ENCODE measurements at places on chromosomes 6 and 20.

DNA sequence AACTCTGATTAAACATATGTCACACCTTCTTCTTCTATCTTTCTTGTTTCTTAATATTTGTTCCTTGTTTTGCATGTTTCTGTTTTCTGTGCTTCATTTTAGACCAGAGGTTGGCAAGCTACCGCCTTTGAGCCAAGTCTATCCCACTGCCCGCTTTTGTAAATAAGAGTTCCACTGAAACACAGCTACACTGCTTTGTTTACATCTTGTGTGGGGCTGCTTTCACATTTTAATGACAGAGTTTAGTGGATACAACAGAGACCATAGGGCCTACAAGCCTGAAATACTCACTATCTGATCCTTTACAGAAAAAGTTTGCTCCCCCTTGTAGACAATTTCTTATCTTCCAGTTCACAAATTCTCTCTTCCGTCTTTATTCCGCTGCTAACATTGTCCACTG, 109.4 kb upstream of the SPACA1 start:
- no peak for DNase-seq
- no peak overlapping the region for H3K27ac ChIP-seq
- H3K4me1 ChIP-seq, result no peaks in the 10 kb centered on the region
- no peaks in the 10 kb centered on the region for H3K27me3 ChIP-seq

DNA sequence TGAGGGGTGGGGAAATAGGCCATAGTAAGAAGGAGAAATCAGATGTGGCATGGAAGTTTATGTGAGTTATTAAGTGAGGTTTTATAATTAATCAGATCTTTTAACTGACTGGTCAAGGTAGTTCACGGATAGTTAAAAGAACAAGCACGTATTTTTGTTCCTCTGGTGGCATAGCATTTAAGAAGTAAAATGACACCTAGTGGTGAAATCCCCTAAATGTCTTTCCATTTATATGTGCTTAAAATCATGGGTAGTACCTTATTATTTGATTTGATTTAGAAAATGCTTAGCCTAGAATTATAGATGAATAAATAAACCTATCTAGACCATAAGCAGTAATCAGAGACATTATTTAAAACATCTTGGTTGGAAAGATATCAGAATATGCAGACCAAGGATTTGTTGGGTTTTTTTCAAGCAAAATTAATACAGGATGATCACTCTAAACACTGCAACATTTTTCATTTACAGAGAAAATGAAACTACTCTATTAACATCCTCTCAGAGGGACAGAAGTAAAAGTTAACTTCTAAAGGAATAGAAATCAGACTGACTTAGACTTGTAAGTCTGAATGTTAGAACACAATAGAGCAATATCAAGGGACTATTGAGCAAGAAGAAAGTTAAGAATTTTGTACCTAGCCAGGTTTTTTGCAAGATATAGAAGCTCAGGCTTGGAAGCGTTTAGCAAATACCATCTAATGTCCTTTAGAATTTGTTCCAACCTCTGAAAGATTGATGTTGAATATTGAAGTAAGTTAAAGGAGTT, 81.1 kb downstream of the STXBP5 start:
- no peak overlapping the region for H3K4me3 ChIP-seq
- peak; percentile 59 for DNase-seq
- H3K27me3 ChIP-seq, result no peaks in the 10 kb centered on the region
- H3K4me1 ChIP-seq, result no peaks in the 10 kb centered on the region
- H3K36me3 ChIP-seq, result no peaks in the 10 kb centered on the region

DNA sequence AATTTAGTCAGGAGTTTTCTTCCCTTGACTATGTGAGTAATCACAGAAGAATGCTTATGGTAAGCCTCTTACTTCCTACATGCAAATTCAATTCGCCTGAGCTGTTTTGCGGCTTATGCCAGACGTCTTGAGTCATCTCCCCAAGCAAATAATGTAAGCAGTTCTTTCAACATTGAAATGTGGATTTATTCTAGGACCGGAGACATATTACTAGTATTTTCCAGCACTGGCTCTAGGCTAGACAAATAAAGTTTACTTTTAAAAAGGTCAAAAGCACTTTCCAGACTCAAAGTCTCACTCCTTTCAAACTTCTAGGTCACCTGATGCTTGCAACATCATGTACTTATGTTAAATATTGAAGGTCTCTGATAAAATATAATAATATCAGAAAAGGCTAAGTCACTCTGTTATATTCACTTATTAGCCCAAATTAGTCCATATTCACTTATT, 38.1 kb upstream of the NOX3 start:
- no peak overlapping the region for H3K4me3 ChIP-seq
- H3K27ac ChIP-seq, result no peak overlapping the region
- no peaks in the 10 kb centered on the region for H3K36me3 ChIP-seq
- peak; percentile 91 for DNase-seq

DNA sequence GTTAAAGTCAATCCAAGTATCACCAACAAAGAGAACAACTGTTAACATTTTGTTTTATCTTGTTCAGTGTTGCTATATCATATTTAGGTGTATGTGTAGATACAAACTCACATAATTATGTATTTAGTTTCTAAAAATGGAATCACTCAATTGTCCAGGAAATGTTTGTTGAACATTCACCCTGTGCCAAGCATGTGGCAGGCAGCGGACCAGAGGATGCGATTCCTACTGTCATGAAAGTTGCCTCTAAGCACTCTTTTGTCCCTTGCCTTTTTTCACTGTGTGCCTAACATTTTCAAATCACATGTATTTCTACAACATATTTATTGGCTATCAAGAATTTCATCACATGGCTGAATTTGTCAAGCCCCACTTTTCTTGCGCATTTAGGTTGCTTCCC, 16.9 kb upstream of the TGM2 start:
- H3K27me3 ChIP-seq, result no peaks in the 10 kb centered on the region
- no peaks in the 10 kb centered on the region for H3K4me1 ChIP-seq
- no peaks in the 10 kb centered on the region for H3K36me3 ChIP-seq

DNA sequence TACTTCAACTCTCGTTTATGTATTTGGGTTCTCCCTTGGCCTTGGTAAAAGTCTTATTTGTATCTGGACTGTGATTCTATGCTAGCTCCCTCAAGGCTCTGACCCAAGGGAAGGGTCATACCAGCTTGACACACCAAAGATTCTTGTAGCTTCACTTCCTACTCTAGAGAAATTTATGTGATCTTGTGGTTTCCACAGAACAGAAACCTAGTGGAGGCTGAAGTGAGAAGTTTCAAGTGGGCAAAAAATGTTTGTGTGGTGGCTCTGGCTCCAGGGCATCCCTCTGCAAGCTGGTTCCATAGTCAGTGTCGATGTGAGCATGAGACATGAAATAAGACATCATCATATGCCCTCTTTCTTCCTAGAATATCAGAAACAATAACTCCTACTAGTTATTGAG, 48.1 kb upstream of the TNFRSF21 start:
- no peaks in the 10 kb centered on the region for H3K36me3 ChIP-seq
- H3K4me1 ChIP-seq, result no peaks in the 10 kb centered on the region
- H3K4me3 ChIP-seq, result no peak overlapping the region
- no peaks in the 10 kb centered on the region for H3K27me3 ChIP-seq

GRCh38 chr20:829551-829950, 4.0 kb upstream of the FAM110A start:
- peaks cover 2% of the 10 kb centered on the region for H3K4me1 ChIP-seq
- H3K36me3 ChIP-seq, result no peaks in the 10 kb centered on the region
- H3K4me3 ChIP-seq, result no peak overlapping the region

DNA sequence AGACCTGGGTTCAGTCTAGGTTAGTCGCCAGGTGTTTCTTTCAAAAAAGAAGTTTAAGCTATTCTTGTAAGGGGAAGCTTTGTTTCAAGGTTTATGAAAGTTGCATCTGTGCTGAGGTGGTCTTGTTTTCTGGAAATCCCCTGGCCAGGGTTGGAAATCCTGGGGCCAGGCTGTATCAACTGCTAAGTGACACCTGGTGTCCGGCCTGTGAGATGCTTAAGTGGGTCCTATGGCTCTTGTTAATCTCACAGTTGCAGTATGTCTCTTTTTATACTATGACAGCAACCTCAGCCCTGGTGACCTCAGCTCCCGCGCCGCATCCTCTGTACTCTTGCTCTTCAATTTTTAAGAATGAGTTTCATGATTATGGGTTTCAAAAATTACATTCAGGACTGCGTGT, 72.0 kb downstream of the CHMP4B start:
- H3K4me3 ChIP-seq, result no peak overlapping the region
- no peaks in the 10 kb centered on the region for H3K4me1 ChIP-seq
- no peaks in the 10 kb centered on the region for H3K27me3 ChIP-seq
- DNase-seq, result no peak

DNA sequence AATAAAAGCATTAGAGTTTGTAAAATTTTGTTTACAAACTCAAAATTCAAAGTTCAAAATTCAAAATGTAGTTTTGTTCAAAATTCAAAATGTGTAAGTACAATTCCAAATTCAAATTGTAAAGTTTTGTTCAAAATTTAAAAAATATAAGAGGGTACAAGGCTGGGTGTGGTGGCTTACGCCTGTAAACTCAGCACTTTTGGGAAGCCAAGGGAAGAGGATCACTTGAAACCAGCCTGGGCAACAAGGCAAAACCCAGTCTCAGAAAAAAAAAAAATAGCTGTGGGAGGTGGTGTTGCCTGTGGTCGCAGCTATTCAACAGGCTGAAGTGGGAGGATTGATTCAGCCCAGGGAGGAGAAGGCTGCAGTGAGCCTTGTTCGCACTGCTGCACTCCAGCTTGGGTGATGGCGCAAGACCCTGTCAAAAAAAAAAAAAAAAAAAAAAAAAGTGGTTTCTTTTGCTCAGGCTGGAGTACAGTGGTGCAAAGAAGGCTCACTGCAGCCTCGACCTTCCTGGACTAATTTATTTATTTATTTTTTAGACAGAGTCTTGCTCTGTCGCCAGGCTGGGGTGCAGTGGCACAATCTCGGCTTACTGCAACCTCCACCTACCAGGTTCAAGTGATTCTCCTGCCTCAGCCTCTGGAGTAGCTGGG, 5.4 kb upstream of the ZBTB12 start:
- no peaks in the 10 kb centered on the region for H3K4me1 ChIP-seq
- DNase-seq, result no peak
- H3K27me3 ChIP-seq, result no peaks in the 10 kb centered on the region
- H3K36me3 ChIP-seq, result no peaks in the 10 kb centered on the region
- H3K4me3 ChIP-seq, result no peak overlapping the region
- no peak overlapping the region for H3K27ac ChIP-seq

GRCh38 chr6:167552961-167553735, 228.3 kb downstream of the TTLL2 start:
- H3K4me3 ChIP-seq, result no peak overlapping the region
- no peaks in the 10 kb centered on the region for H3K36me3 ChIP-seq
- no peaks in the 10 kb centered on the region for H3K4me1 ChIP-seq
- H3K27me3 ChIP-seq, result no peaks in the 10 kb centered on the region
- H3K27ac ChIP-seq, result no peak overlapping the region
- no peak for DNase-seq

DNA sequence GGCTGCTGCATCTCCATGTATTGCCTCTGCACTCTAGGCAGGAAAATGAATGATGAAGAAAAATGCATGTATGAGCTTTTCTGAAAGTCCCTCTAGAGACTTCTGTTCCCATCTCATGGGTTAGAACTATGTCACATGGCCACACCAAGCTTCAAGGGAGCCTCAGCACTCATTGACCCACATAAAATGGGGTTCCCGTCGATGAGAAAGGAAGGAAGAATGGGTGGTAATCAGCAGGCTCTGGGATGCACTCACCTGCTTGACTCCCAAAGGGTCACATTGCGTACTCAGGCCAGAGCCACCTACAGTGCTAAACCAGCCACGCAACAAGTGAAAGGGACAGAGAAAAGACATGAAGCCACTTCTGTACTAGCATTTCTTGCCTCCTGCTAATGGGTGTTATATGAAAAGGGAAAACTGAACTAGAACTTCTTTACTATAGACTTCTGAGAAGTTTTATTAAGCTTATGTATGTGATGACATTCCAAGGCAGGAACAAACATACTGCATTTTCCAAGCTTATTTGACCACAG, 95.8 kb upstream of the GCM1 start:
- H3K4me3 ChIP-seq, result no peak overlapping the region
- H3K27me3 ChIP-seq, result no peaks in the 10 kb centered on the region
- no peaks in the 10 kb centered on the region for H3K36me3 ChIP-seq
- DNase-seq, result no peak
- no peaks in the 10 kb centered on the region for H3K4me1 ChIP-seq
- no peak overlapping the region for H3K27ac ChIP-seq

GRCh38 chr6:139732451-139732850, 358.0 kb upstream of the CITED2 start:
- H3K4me1 ChIP-seq, result no peaks in the 10 kb centered on the region
- H3K36me3 ChIP-seq, result no peaks in the 10 kb centered on the region
- no peak overlapping the region for H3K4me3 ChIP-seq
- H3K27ac ChIP-seq, result no peak overlapping the region

DNA sequence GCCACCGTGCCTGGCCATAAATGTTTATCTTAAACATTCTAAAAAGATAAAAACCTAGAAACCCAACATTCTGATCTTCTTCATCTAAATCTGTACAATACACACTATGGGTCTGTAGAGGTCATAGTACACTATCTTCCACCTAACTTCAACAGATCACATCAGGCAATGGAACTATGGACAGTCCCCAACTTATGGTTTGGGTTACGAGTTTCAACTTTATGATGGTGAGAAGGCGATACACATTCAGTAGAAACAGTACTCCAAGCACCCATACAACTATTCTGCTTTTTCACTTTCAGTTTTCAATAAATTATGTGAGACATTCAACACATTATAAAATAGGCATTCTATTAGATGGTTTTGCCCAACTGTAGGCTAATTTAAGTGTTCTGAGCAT, 23.1 kb downstream of the FKBP5 start:
- no peak overlapping the region for H3K4me3 ChIP-seq
- no peaks in the 10 kb centered on the region for H3K27me3 ChIP-seq
- H3K4me1 ChIP-seq, result no peaks in the 10 kb centered on the region
- DNase-seq, result no peak
- no peaks in the 10 kb centered on the region for H3K36me3 ChIP-seq

DNA sequence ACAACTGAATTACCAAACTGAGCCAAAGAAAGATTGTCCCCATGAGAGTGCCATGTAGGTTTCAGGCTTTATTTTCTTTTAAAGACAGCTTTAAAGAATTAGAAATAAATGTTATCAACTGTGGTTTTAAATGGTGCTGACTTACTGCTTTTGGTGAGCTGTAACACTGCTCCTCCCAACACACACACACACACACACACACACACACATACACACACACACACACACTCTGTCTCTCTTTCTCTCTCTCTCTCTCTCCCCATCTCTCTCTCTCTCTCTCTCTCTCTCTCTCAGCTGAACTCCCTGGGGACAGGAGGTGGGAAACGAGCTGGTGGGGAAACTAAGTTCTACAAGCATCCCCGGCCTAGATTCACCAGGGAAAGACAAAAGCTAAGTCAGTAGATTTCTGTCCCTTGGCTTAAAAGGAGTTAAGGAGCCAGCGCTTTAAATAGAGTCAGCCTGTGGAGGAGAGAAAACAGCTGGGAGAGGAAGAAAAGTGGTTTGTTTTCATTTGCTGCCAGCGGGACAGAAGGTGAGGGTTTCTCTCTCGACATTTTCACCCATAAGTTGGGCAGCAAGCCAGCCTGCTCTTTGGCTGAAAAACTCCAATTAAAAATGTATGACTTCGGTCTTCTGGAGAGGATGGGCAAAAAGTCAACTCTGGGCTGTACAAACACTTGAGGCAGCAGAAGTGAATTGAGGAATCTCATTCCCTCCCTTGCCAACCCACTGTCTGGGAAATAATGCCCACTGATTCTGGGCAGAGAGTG, 27.4 kb downstream of the CBLN4 start:
- no peak overlapping the region for H3K27ac ChIP-seq
- no peaks in the 10 kb centered on the region for H3K27me3 ChIP-seq
- H3K36me3 ChIP-seq, result no peaks in the 10 kb centered on the region
- DNase-seq, result no peak
- no peaks in the 10 kb centered on the region for H3K4me1 ChIP-seq
- H3K4me3 ChIP-seq, result no peak overlapping the region
